Stimulated activated memory B cell treated with anti-CD40 and anti-IgM and Interleukin-4, amounts not matched to agents 10 μg/mL and 1 μg/mL and 100 μg/mL, for 72 hours (primary cell): ENCODE measurements at places on chromosomes 2 and 18.

GRCh38 chr2:147389218-147389617, 455.6 kb upstream of the ACVR2A start:
- no peak overlapping the region for H3K4me3 ChIP-seq
- no peak overlapping the region for H3K27ac ChIP-seq
- no peaks in the 10 kb centered on the region for H3K4me1 ChIP-seq
- no peaks in the 10 kb centered on the region for H3K27me3 ChIP-seq

DNA sequence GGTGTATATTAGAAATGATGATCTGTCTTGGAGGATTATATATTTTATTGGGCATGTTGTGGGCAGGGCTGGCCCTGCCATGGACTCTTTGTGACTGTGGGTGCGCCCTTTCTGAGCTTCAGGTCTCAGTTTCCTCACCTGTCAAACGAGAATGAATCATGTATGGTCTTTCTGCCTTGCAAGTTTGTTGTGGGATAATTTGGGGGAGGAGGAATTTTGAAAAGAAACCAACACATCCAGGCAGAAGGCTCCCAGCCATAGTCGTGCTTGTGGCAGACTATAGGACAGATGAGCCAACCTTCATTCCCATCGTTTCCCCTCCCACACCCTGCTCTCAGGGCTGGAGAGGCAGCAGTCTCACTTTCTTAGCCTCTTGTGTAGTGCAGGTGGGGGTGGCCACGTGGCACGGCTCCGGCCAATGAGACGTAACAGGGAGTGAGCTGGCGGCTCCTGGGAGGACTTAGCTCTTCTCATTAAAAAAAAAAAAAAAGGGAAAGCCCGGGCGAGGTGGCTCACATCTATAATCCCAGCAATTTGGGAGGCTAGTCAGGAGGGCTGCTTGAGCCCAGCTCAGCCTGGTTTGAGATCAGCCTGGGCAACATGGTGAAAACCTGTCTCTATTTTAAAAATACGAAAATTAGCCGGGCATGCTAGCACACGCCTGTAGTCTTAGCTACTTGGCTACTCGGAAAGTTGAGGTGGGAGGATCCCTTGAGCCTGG, 63.1 kb downstream of the RHOB start:
- no peak overlapping the region for H3K4me3 ChIP-seq
- no peak overlapping the region for H3K27ac ChIP-seq
- peaks cover 8% of the 10 kb centered on the region for H3K4me1 ChIP-seq
- no peak for ATAC-seq
- peaks cover 2% of the 10 kb centered on the region for H3K36me3 ChIP-seq

DNA sequence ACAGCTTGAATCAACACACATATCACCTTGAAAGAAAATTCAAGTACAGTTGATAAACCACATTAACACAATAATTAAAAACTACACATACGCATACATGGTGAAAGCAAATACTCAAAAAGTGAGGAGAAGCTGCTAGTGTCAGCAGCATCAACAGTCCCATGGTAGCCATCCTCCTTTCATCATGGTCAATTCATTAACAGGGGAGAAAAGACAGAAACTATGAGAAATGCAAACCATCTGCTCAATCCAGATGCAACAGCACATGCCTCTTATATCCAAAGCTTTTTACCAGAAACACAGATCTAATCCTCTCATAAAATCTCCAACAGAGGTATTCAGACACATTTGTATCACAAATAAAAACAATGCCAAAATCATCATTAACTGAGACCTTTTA, 81.9 kb upstream of the CHRNA1 start:
- H3K27me3 ChIP-seq = no peaks in the 10 kb centered on the region
- ATAC-seq = no peak
- no peak overlapping the region for H3K27ac ChIP-seq

- H3K4me3 ChIP-seq = no peak overlapping the region
- no peak overlapping the region for H3K27ac ChIP-seq
- no peaks in the 10 kb centered on the region for H3K4me1 ChIP-seq
- no peak for ATAC-seq
- H3K27me3 ChIP-seq = no peaks in the 10 kb centered on the region
- no peaks in the 10 kb centered on the region for H3K36me3 ChIP-seq
These were observed 80.0 kb downstream of the GPR39 start for GRCh38 chr2:132496555-132496954.

GRCh38 chr2:20877960-20878359, 55.1 kb upstream of the LDAH start:
- H3K27ac ChIP-seq = no peak overlapping the region
- no peaks in the 10 kb centered on the region for H3K4me1 ChIP-seq
- H3K4me3 ChIP-seq = no peak overlapping the region

GRCh38 chr2:48309900-48310299, 220.1 kb upstream of the STON1 start:
- peaks cover 11% of the 10 kb centered on the region for H3K4me1 ChIP-seq
- no peaks in the 10 kb centered on the region for H3K27me3 ChIP-seq
- H3K36me3 ChIP-seq = peaks cover 35% of the 10 kb centered on the region

- H3K36me3 ChIP-seq = peaks cover 23% of the 10 kb centered on the region
- no peak overlapping the region for H3K4me3 ChIP-seq
- no peak overlapping the region for H3K27ac ChIP-seq
These were observed 10.7 kb upstream of the SPOPL start for GRCh38 chr2:138490673-138491494.

GRCh38 chr2:88615822-88616221, 11.4 kb downstream of the EIF2AK3 start:
- H3K27ac ChIP-seq = no peak overlapping the region
- H3K36me3 ChIP-seq = no peaks in the 10 kb centered on the region
- peaks cover 32% of the 10 kb centered on the region for H3K4me1 ChIP-seq
- no peak overlapping the region for H3K4me3 ChIP-seq
- ATAC-seq = peak; percentile 80

- H3K36me3 ChIP-seq = no peaks in the 10 kb centered on the region
- H3K4me3 ChIP-seq = no peak overlapping the region
- no peak overlapping the region for H3K27ac ChIP-seq
- no peaks in the 10 kb centered on the region for H3K4me1 ChIP-seq
- H3K27me3 ChIP-seq = peaks cover 21% of the 10 kb centered on the region
- no peak for ATAC-seq
These were observed 7.0 kb upstream of the LYPD1 start for GRCh38 chr2:132676999-132677398.

- H3K27ac ChIP-seq = no peak within 1 kb of the TSS
- H3K36me3 ChIP-seq = no peaks in the 10 kb centered on the region
- H3K27me3 ChIP-seq = peaks cover 56% of the 10 kb centered on the region
- ATAC-seq = peak; percentile 80
- H3K4me1 ChIP-seq = no peaks in the 10 kb centered on the region
These were observed at the start of gene MC5R for GRCh38 chr18:13823707-13824395. TSS of gene MC5R (plus strand) at chr18:13824149. CDS start at chr18:13825766, 1,617 bp downstream.

DNA sequence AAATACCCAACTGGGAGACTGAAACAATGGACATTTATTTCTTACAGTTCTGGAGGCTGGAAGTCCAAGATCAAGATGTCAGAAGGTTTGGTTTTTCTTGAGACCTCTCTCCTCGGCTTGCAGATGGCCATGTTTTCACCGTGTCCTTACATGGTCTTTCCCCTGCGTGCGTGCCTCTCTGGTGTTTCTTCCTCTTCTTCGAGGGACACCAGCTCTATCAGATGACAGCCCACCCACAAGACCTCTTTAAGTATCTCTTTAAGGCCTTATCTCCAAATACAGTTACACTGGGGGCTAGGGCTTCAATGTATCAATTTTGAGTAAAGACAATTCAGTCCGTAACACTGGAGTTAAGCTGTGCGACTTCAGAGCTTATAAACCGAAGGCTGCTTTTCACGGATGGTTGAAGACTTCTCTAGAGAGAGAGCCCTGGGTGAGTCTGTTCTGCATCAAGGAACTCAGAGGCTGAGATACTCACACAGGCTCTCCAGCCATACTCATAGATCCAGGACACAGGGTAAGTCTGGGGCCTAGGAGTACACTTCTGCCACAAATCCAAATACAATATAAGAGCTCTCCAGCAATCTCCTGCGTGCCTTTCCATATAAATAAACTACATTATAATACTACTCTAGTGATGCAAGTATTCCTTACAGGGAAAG, 339.9 kb upstream of the PKDCC start:
- peak overlapping the region; percentile 19 for H3K27ac ChIP-seq
- H3K4me3 ChIP-seq = peak overlapping the region; percentile 5
- no peaks in the 10 kb centered on the region for H3K36me3 ChIP-seq

GRCh38 chr18:37139876-37140275, 310.9 kb downstream of the KIAA1328 start:
- H3K27me3 ChIP-seq = no peaks in the 10 kb centered on the region
- no peak overlapping the region for H3K27ac ChIP-seq
- peaks cover 21% of the 10 kb centered on the region for H3K36me3 ChIP-seq
- peaks cover 8% of the 10 kb centered on the region for H3K4me1 ChIP-seq
- H3K4me3 ChIP-seq = no peak overlapping the region
- no peak for ATAC-seq

DNA sequence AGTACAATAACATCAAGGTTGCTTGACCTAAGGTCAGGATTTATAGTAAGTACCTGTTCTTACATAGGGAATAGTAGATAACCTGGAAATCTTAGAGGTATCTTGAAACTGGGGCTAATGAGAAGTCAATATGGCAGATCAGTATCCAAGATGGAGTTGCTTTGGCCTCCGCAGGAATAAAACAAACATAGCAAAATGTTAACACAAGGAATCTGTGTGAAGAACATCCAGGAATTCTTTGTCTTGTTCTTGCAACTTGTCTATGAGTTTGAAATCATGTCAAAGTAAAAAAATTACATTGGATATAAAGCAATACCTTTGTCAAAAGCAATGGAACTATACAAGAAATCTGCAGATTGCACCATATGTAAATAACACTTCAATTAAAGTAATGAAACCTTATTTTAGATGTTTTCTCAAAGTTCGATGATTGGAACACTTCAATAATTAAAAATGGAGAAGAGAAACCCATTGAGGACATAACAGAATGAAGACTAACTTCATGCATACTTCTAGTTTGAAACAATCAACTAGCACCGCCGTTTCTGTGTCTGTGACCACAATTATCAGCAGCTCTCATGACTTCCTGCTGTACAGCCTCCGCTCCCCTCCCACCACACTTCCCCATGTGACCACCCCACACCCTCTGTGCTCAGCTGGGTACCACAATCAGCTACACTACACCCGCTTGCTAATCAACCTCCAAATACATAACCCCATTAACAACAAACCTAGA, 27.6 kb downstream of the C2orf76 start:
- H3K4me1 ChIP-seq = peaks cover 20% of the 10 kb centered on the region
- H3K4me3 ChIP-seq = peak overlapping the region; percentile 58
- peak; percentile 96 for ATAC-seq
- H3K27me3 ChIP-seq = no peaks in the 10 kb centered on the region
- H3K36me3 ChIP-seq = peaks cover 19% of the 10 kb centered on the region

- no peak overlapping the region for H3K4me3 ChIP-seq
- H3K27ac ChIP-seq = no peak overlapping the region
- no peaks in the 10 kb centered on the region for H3K4me1 ChIP-seq
- peaks cover 41% of the 10 kb centered on the region for H3K36me3 ChIP-seq
- no peak for ATAC-seq
These were observed 58.1 kb upstream of the TTN start for GRCh38 chr2:178865146-178865936.

GRCh38 chr2:37388074-37388473, 43.6 kb downstream of the QPCT start:
- H3K4me3 ChIP-seq = no peak overlapping the region
- H3K27me3 ChIP-seq = no peaks in the 10 kb centered on the region
- H3K27ac ChIP-seq = no peak overlapping the region
- no peak for ATAC-seq
- H3K4me1 ChIP-seq = no peaks in the 10 kb centered on the region

- H3K27ac ChIP-seq = no peak overlapping the region
- H3K27me3 ChIP-seq = peaks cover 18% of the 10 kb centered on the region
- no peaks in the 10 kb centered on the region for H3K4me1 ChIP-seq
- no peak overlapping the region for H3K4me3 ChIP-seq
These were observed 52.9 kb downstream of the HNRNPLL start for GRCh38 chr2:38549851-38550250.
